ENCODE measurements at places on chromosomes 5 and 9.

GRCh38 chr5:154236536-154237375 is 46.2 kb downstream of the GALNT10 start:
- DNase-seq = no peak

DNA sequence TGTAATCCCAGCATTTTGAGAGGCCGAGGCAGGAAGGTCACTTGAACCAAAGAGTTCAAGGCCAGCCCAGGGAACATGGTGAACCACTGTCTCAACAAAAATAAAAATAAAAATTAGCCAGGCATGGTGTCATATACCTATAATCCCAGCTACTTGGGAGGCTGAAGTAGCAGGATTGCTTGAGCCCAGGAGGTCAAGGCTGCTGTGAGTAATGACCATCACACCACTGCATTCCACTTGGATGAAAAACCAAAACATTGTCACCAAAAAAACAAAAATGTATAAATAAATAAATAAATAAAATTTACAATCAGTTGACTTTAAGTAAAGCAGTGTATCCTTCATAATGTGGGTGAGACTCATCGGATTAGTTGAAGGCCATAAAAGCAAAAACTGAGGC is 541.4 kb downstream of the CSNK1G3 start:
- peak; percentile 24 for DNase-seq

DNA sequence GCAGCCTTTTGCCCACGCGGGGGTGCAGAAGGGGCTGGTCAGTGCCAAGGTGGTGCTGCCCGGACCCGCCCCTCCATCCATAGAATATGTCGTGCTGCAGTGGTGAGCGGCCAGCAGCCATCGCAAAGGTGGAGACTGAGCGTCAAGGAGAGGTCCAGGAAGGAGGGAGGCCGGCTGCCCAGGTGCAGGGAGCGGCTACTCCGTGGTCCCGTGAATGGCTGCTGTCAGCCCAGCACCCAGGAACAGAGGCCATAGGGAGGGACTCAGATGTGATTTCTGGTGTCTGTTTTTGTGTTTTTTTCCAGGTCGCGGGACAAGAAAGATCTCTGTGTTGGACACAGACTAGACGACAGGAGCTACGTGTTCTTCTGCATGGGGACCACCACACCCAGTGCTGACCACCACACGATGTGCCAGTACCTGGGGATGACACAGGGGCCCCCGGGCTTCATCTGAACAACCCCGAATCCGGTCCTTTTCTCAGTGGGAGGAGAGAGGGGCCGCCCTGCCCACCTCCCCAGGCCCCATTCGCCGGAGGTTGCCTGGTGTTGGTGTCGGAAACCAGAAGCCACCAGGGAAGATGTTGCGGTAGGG is 29.0 kb downstream of the PAEP start:
- DNase-seq = no peak

DNA sequence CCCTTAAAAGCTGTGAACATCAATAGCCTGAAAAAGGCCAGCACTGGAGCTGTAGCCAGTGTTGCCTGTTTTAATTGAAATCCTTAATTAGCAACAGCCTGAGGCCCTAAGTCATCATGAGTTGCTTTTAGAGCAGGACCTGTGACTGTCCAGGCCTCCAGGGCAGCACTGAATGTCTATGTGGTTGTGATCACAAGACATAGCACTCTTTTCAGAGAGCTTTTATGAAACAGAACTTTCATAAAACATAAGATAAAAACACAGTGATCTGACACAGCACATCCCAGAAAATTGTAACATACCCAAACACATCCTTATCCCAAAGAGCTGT is 85.5 kb upstream of the MYO10 start:
- peak; percentile 65 for DNase-seq

DNA sequence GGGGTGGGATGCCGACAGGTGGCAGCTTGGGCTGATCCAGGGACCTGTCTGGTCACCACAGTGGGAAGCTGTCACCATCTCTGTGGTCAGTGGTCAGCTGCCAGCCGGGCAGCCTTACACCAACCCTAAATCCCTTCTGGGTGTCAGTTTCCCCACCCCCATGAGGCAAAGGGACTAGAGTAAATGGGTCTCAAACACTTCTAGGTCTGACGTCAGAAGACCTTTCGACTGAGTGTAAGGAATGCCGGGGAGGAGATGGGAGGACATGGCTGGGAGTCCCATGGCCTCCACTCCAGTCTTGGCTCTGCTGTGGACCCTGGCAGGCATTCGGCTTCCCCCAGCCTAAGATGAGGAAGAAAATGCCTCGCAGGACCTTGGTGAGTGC is 40.3 kb upstream of the SLC25A51 start:
- DNase-seq = no peak
